ENCODE measurements at places on chromosomes 6 and 20.

DNA sequence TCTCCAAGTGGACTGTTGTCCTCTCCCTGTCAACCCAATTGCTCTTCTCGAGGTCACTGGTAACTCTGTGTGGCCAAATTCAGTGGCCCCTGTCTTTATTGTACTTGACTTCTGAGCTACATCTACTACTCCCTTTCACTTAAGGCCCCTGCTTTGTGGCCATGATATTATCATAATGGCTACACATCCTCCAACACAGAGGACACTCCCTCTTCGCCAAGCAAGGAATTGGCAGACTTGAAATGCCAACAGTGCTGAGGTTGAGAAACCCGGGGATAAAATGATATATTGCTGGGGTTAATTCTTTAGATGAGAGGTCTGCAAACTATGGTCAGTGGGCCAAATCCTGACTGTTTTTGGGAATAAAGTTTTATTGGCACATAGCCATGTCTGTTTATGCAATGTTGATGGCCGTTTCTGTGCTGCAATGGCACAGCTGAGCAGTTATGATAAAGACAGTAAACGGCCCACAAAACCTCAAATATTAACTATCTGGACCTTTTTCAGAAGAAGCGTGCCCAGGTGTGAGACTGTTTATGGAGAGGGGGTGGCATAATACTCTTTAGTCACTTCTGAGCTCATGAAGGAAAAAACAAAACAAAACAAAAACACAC, 12.0 kb upstream of the MRPS10 start:
- no peak for DNase-seq

GRCh38 chr20:55953201-55953600, 52.1 kb downstream of the CBLN4 start:
- DNase-seq: no peak

- no peak for DNase-seq
Observed at GRCh38 chr20:3082955-3083952, 1.3 kb downstream of the AVP start.

DNA sequence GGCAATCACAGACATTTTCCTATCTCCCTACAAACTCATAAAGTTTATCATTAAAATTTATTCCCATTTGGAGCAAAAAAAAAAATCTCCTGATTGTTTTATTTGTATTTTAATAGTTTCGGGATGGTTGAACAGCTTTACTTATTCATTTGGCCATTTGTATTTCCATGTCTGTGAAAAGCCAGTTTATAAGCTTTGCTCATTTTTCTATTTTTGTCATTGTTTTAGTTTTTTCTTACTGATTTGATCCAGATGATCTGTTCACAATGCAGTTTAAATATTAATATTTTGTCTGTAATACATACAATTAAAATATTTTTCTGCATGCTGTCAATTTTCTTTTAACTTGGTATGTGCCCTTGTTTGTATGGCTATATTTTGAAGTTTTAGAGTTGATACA, 65.2 kb upstream of the CCN2 start:
- DNase-seq: no peak

Data from GM19239 (cell line).